ENCODE measurements at places on chromosomes 13 and 19.
A peak's percentile ranks its signal among the peaks of the same experiment; 100 is the strongest.

DNA sequence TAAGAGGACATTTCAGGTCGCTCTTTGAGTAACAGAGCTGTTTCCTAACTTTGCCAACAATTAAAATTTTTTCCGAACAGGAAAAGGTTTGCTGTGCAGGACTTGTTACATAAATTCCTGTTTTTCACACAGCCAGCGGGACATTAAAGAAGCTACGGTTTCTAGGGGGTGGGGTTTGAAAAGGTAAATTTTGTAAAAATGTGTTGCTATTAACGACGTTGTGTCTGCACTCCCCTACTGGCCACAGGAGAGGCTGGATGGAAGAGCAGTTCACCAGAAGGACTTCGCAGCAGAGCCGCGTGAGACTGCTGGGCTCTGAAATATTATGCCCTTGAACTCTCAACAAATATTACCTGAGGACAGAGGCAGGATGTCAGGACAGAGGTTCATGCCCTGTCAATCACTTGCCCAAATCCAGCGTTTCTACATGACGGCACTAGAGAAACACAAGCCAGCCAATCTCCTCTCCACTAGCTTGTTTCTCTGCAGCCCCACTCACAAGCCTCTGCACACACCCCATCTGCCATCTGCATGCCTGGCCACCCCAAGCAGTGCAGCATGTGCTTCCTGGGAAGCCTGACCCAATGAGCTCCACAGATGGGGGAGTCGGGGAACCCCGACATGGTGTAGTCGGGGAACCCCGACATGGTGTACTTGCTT lies 102.0 kb downstream of the FOXO1 start:
- DNase-seq: no peak

GRCh38 chr13:61608138-61608537 lies 192.5 kb upstream of the PCDH20 start:
- DNase-seq: no peak

DNA sequence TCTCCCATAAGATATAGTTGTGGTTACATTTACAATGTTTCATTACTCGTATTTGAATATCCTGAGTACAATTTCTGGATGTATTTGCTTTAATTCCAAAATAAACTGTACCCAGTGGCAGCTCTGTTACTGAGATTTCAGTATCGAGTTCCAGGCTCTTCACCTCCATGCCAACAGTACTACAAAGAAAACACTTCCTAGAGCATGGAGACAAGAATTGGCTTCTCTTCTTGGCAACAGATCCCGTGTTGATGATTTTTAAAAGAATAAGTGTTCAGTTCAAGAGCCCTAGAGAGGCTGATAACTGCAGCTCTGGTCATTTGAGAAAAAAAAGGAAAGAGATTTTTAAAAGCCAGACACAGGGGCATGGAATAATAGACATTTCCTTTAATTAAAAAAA lies 302.8 kb downstream of the EFNB2 start:
- no peak for DNase-seq

- no peak for DNase-seq
Observed at GRCh38 chr13:69300131-69300530, 807.5 kb upstream of the ATXN8OS start.

- DNase-seq: no peak
Observed at GRCh38 chr13:93674337-93674755, 447.7 kb downstream of the GPC6 start.

DNA sequence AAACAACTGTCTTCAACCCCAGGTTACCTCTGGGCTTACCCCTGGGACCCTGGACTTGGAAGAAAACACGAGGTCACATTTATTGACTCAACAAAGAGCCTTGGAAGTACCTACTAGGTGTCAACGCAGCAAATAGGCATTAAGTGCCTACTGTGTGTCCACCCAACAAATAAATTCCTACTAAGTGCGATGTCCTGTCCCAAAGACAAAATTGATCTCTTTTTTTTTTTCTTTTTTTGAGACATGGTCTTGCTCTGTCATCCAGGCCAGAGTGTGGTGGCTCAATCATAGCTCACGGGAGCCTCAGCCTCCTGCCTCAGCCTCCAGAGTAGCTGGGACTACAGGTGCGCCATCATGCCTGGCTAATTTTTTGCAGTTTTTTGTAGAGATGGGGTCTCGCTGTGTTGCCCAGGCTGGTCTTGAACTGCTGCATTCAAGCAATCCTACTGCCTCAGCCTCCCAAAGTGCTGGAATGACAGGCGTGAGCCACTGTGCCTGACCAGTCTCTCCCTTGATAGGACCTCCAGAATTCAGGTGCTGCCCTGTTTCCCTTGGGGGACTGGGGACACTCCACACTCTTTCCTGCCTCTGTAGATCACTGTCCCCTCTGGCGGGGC lies 589 bp upstream of the S1PR2 start:
- DNase-seq: no peak

GRCh38 chr13:110697842-110698241 lies 8.1 kb downstream of the CARS2 start:
- DNase-seq: no peak

GRCh38 chr19:56393119-56394012 lies at the start of gene ZNF582:
TSS of gene ZNF582 (minus strand) at chr19:56393534. CDS start at chr19:56391752, 1,782 bp downstream.
- DNase-seq: peak; percentile 94

GRCh38 chr19:42024622-42025111 lies 30.6 kb upstream of the ATP1A3 start:
- DNase-seq: no peak

- peak; percentile 48 for DNase-seq
Observed at GRCh38 chr13:109790942-109791605, 4.7 kb upstream of the IRS2 start.

- DNase-seq: no peak
Observed at GRCh38 chr19:47891923-47892666, 6.0 kb upstream of the SULT2A1 start.

GRCh38 chr19:34343751-34344150 lies 21.2 kb upstream of the GPI start:
- no peak for DNase-seq

DNA sequence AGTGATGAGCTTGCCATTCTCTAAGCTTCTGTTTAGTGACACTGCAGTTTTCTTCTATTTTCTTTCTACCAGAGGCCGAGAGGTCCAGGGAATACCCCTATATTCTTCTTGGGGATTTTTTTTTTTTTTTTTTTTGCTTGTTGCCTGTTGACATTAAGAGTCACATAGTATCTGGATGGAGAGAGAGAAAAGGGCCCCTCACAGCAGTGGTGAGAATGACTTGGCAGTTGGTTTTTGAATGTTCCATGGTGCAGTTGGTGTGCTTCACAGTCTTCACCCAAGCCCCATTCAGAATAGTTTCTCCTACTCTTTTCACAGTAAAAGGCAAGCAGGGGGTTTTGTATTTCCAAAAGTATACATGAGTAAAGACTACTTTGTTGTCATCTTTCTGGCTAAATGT lies 577.9 kb downstream of the LMO7 start:
- DNase-seq: no peak

DNA sequence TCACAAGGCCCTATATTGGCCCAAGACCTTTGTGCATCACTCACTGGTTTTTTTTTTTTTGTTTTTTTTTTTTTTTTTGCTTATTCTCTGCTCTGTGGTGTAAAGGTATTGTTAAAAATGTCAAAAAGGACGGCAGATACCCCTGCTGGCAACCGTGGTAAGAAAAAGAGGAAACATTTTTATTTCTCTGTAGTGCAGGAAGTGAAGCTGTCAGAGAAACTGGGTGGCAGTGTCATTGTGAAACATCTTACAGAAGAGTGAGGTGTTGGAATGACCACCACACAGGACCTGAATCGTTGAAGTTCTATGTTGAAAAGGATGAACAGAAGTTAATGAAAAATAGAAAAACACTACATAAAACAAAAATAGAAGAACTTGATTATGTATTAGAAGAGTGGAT lies 346.4 kb downstream of the FGF9 start:
- no peak for DNase-seq

- no peak for DNase-seq
Observed at GRCh38 chr13:84380866-84381265, 498.6 kb upstream of the SLITRK1 start.

- no peak for DNase-seq
Observed at GRCh38 chr19:49613374-49613773, 22.4 kb downstream of the PRR12 start.

DNA sequence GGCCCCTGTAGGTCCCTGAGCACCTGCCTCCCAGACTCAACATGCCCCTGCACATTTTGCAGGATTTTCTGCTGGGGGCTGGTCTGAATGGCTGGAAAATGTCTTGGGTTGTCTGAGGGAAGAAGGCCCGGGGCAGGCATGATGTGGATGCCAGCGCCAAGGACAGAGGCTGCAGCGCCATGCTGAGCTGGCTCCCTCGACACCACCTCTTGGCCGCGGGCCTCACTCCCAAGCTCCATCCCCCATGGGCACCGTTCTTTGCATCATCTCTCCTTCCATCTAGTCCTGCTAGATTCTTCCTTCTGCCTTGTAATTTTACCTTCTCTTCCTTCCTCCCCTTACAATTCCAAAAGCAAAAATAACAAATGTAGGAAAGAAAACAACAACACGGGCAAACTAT lies 70.6 kb downstream of the ZIC5 start:
- DNase-seq: no peak

DNA sequence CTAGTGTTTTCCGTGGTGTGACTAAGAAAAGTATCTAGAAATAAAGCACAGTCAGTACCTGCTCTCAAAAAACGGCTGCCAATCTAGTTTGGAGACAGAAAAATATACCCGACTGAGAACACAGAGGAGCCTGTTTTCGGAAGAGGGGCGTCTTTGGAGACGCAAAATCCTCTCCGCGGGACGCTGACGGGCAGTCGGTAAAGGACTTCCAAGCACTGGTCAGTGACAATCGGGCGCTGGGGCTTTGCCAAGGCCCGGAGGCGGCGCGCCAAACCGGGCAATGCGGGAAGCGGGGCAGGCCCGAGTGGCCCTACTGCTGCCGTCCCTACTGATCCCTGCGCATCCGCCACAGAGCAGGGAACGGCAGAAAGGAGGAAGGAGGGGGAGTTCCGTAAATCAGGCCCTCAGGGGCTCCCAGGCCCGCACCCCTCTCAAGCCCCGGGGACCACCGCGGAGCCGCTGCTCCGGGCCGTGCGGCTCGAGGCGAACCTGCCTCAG lies 588 bp upstream of the DPY19L3 start:
- peak; percentile 61 for DNase-seq

GRCh38 chr13:98438246-98439125 lies 138.4 kb downstream of the STK24 start:
- DNase-seq: no peak

DNA sequence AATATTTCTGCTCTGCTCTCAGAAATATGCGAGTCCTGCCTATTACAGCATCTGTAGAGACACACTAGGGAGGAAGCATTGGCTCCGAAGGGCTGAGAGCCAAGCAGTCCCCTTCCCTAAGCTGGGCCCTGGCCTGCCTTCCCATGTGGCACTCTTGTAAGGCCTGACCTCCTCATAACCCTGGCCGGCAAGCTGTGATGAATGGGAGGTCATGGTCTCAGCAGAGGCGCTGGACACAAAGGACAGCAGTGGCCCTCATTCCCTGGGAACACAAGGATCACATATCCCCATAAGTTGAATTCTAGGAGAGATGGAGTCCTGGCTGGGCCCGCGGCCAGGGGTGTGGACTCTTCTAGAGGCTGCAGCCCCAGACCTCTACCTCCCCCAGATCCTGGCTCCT lies 483.3 kb downstream of the ZNF536 start:
- DNase-seq: no peak

GRCh38 chr13:46747031-46747820 lies 49.7 kb downstream of the ESD start:
- no peak for DNase-seq

GRCh38 chr19:46976845-46977320 lies 42.8 kb upstream of the NPAS1 start:
- no peak for DNase-seq

DNA sequence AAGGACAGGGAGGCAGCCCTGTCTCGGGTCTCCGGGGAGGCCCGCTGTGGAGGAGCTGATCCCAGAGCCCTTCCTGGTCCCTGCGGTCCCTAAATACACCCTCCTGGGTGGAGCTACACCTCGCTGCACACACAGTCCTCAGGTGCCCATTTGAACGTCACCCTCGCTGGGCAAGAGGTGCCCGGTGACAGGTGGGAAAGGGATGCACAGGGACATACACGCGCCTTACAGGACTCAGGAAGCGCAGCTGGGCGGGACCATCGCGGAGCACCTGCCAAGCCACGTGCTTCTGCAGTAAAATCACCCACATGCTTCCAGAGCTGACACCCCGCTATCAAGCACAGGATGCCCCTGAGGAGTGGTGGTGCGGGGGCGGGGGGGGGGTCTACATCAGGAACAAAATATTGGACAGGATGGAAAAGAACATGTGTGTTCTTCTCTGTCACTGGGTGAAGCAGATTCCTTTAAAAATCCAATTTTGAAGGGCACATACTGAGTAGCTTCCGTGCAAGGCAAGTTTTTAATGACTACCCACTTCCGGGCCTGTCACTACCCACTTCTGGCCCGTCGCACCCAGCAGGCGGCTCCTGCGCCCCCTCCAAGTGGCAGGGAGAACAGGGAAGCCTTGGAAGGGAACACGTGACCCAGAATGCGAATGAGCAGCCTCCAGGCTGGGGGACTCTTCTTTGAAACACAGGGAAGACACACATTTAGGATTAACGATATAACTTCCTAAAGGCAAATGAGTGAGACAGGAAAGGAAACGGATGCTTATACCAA lies 78.9 kb downstream of the COL4A1 start:
- DNase-seq: no peak

DNA sequence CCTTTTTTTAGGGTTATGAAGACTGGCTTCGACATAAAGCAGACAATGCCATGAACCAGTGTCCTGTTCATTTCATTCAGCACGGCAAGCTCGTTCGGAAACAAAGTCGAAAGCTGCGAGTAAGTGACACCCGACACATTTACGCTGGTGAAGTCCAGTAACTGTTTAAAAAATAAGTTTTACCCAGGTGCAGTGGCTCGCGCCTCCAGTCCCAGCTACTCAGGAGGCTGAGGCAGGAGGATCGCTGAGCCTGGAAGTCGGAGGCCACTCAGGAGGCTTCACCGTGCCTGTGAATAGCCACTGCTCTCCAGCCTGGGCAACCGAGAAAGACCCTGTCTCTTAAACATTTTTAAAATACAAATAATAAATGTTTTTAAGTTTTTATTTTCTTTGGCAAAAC lies 120.8 kb downstream of the ATP11A start:
- no peak for DNase-seq

DNA sequence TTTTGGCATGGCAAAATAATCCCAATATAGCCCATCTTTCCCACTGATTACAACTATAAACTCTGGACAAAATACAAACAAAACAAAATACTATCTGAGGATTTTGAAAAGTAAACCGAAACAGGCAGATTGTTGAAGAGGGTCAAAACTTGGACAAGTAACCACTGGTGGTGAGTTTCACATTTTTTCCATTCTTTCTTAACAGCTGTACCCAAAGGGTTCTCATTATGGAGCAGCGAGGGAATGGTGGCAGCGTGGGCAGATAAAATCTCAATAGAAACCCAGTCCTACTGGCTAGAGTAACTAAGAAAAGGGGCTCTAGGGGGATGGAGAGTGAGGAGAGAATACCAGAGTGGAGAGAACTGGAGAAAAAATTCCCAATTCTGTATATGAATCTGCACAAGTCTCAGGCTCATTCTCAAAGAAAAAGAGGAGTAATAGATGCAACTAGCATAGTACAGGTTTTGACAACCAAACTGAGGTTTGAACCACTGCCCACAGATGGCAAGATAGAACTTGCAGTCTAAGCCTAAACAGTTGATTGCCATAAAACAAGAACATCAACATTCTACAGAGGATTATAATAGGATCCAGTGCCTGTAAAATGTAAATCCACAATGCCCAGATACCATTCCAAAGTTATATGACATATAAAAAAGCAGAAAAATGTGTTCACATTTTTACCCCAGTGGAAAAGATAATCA lies 284.5 kb downstream of the KCNRG start:
- DNase-seq: no peak

GRCh38 chr13:77697217-77698103 lies at the start of gene SLAIN1:
TSS of gene SLAIN1 (plus strand) at chr13:77697687. CDS start at chr13:77697914, 227 bp downstream.
- peak; percentile 72 for DNase-seq

Data from colonic mucosa (tissue), 4 donors.